Naive thymus-derived CD4-positive, alpha-beta T cell (primary cell): ENCODE measurements at places on chromosomes 2 and 18. TPM values are rescaled to one million over a fixed set of nuclear protein-coding genes. Genes with fewer than 3 reads are reported as not detected.

DNA sequence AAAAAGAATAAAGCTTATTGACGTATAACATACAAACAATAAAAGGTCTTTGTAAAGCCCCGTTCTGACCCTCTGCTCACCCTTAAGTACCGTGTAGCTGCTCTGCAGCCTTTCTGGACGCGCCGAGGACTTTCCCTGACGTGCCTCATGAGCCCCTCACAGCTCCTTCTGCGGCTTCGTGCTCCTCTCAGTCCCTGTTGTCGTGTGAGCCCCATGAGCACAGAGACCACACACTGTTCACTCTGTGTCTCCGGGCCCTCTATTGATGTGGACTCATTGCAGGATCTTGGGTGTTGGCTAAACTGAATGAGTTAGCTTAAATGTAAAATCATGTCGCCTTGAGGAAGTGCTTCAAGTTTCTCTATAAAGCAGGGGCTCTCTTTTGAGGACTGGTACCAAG, 43.6 kb upstream of the INHBB start:
- no peaks in the 10 kb centered on the region for H3K36me3 ChIP-seq
- H3K4me3 ChIP-seq = no peak overlapping the region
- H3K4me1 ChIP-seq = no peaks in the 10 kb centered on the region
- H3K27me3 ChIP-seq = no peaks in the 10 kb centered on the region

DNA sequence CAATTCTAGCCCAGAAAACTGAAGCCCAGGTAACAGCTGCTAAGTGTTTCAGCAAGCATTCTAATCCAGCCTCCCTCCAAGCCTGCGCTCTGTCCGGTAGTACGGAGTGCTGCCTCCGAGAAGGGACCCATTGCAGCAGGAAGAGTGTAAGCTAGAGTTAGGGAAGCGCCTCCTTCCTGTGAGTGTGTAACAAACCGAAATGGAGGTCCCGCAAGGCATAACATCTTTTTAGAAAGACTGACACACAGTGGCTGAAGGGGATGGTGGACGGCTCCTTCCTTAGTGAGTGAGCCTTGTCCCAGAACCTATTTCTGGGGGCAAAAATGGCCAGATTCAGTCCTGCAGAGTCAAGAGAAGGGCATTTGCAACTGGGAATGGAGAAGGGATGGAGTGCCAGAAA, 12.2 kb downstream of the PKDCC start:
- DNase-seq = no peak
- no peaks in the 10 kb centered on the region for H3K36me3 ChIP-seq
- H3K27me3 ChIP-seq = no peaks in the 10 kb centered on the region
- no peaks in the 10 kb centered on the region for H3K4me1 ChIP-seq
- H3K4me3 ChIP-seq = no peak overlapping the region
- no peak overlapping the region for H3K27ac ChIP-seq

DNA sequence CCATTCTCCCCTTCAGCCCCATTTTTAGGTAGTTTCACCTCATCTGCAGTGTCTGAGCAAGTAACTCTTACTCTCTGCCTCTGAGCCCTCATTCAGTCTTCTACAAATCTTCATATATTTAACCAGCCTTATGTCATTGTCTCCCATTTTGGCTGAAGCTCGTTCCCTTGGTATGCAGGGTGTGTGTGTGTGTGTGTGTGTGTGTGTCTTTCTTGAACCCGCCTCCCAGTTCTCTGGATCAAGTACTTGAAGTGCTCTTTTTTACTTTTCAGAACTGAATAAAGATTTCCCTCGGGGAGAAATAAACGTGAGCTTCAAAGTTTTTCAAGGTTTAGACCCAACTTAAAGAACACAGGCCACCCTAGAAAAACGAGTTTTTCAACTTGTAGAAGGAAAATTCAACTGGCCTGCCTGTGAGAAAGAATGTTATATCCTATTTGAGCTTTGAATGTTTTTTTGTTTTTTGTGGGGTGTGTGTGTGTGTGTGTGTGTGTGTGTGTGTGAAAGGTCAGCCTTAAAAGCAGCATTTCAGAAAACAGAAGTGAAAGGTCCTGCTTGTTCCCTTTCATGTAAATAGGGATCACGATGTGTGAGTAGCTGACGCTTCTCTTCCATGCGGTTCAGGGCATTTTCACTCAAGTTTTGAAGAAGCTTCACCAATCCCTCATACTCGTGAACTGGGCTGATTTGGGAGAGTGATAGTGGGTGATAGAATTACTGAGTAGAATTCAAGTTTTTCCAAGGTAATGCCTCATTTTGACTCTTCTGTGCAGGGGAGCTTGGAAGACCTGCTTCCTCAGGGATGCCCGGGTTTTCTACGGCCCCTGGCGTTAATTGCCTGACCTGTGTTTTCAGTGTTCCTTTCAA, 50.6 kb upstream of the EML6 start:
- no peaks in the 10 kb centered on the region for H3K27me3 ChIP-seq
- no peak overlapping the region for H3K4me3 ChIP-seq
- peaks cover 27% of the 10 kb centered on the region for H3K36me3 ChIP-seq
- no peaks in the 10 kb centered on the region for H3K4me1 ChIP-seq
- no peak for DNase-seq
- H3K27ac ChIP-seq = no peak overlapping the region

DNA sequence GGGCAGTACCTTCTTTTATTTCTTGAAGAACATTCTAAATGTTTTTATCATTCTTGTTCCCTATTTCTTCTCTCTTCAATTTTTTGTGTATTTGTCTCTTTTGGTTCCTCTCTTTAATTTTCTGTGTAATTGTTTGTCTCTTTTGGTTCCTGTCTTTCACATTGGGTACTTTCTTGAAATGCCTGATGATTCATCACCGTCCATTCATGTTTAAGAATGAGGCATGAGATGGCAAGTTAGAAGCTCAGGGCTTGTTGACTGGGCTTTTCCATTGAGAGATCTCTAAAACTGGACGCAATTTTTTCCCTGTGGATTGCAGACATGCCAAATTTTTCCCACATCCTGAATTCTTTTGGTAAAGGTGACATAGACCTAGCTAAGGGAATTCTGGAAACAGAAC, 33.7 kb upstream of the IL1R2 start:
- H3K4me1 ChIP-seq = no peaks in the 10 kb centered on the region
- H3K27me3 ChIP-seq = no peaks in the 10 kb centered on the region
- H3K36me3 ChIP-seq = no peaks in the 10 kb centered on the region
- H3K4me3 ChIP-seq = no peak overlapping the region
- no peak overlapping the region for H3K27ac ChIP-seq
- DNase-seq = no peak

DNA sequence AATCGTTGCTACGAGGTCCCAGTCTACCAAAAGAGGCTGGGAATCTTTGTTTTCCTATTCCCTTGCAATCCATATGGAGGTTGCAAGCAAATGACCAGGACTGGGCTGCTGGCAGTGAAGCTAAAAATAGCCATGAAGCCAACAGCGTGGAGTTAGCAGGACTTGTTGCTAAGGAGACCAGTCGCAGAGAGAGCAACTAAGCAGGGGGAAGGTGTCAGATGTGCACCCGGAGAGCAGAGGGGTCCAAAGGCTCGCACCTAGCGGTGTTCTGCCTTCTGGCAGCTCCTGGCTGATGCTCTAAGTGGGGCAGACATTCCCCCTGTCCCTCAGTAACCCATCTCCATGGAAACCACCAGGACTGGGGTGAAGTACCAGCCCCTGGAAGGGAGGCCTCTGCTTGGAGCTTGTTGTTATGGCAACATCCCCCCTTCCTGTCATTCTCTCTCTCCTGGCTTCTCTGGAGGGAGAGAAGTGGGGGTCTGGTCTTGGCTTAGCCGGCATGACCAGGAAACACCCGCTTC, 84.6 kb downstream of the DNMT3A start:
- peaks cover 7% of the 10 kb centered on the region for H3K4me1 ChIP-seq
- H3K27ac ChIP-seq = no peak overlapping the region
- no peaks in the 10 kb centered on the region for H3K27me3 ChIP-seq
- peaks cover 56% of the 10 kb centered on the region for H3K36me3 ChIP-seq

DNA sequence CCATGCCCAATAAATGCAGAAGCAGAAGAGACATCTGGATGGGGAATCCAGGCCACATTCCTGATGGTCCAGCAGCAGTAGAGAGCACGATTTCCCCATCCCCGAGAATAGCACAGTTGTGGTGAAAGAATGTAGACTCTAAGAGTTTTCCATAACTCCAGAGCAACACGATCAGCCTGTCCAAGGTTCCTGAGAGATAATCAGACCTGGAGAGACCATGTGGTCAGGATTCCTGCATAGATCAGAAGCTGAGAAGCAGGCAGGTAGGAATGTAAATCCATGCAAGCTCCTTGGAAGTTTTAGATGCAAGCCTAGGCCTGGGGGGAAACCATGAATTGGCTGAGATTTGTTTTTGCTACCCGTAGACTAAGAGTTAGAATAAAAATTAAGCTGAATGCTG, 34.2 kb upstream of the PTPRM start:
- H3K27me3 ChIP-seq = no peaks in the 10 kb centered on the region
- no peak overlapping the region for H3K4me3 ChIP-seq
- H3K36me3 ChIP-seq = no peaks in the 10 kb centered on the region
- DNase-seq = no peak
- no peaks in the 10 kb centered on the region for H3K4me1 ChIP-seq

DNA sequence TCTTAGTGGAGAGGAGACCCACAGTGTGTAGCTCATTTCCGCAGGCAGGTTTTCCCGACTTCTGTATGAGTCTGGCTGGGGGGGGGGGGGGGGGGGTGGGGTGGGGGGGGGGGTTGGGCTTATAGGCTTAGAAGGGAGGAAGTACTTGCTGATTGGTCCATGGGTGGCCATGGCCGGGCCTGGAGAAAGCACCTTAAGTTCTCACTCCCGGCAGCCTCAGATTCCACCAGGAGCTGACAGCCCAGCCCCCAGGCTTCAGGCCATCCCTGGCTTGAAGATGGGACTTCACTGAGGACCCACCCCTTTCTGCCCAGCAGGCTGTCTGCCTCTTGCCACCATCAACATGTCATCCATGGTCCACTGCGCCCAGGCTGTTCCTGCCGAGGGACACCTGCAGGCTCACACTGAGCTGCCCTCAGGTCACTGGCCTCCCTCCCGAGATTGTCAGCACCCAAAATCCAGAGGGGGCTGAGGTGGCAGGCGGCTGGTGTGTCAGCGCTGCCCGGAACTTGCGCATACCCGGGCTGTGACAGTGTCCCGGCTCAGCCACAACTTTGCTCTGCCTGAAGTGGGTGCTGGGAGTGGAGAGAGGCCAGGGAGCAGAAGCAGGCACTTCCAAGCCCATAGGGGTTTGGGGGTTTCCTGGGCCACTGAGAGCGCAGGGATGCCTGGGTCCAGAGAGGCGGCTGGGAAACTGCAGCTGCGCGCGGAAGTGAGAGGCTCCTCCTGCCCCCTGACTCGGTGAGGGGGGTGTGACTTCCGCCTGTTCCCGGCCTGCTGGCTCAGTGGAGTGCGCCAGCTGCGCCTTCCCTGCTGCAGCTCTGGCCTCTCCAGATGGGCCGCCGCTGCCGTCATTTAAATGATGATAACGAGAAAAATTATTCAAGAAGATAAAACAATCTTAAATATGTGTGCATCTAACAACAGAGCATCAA, 256.1 kb downstream of the RPRM start:
- no peaks in the 10 kb centered on the region for H3K36me3 ChIP-seq
- no peaks in the 10 kb centered on the region for H3K27me3 ChIP-seq
- H3K4me1 ChIP-seq = no peaks in the 10 kb centered on the region
- no peak overlapping the region for H3K4me3 ChIP-seq
- DNase-seq = no peak

GRCh38 chr2:239558661-239559060, 157.8 kb upstream of the HDAC4 start:
- no peaks in the 10 kb centered on the region for H3K36me3 ChIP-seq
- H3K27me3 ChIP-seq = no peaks in the 10 kb centered on the region
- H3K4me1 ChIP-seq = no peaks in the 10 kb centered on the region
- no peak overlapping the region for H3K27ac ChIP-seq

DNA sequence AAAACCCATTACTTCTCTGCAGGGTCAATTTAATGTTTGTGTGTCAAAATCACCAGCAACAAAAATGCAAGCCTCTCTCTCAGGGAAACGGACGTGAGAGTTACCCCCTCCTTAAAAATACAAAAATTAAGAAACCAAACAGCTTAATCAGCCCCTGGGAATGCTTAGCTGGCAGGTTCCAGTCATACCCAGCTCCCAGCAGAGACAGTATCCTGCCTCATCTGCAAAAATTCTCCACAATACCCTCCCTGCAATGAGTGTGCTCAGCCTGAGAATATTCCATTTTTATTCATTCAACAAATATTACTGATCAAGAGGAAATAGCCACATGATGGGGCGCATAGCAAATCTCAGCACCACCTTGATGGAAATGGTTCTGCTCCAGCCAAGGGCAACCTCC, 36.3 kb downstream of the ST8SIA5 start:
- H3K27ac ChIP-seq = no peak overlapping the region
- H3K36me3 ChIP-seq = no peaks in the 10 kb centered on the region
- DNase-seq = no peak
- no peaks in the 10 kb centered on the region for H3K4me1 ChIP-seq
- no peak overlapping the region for H3K4me3 ChIP-seq

DNA sequence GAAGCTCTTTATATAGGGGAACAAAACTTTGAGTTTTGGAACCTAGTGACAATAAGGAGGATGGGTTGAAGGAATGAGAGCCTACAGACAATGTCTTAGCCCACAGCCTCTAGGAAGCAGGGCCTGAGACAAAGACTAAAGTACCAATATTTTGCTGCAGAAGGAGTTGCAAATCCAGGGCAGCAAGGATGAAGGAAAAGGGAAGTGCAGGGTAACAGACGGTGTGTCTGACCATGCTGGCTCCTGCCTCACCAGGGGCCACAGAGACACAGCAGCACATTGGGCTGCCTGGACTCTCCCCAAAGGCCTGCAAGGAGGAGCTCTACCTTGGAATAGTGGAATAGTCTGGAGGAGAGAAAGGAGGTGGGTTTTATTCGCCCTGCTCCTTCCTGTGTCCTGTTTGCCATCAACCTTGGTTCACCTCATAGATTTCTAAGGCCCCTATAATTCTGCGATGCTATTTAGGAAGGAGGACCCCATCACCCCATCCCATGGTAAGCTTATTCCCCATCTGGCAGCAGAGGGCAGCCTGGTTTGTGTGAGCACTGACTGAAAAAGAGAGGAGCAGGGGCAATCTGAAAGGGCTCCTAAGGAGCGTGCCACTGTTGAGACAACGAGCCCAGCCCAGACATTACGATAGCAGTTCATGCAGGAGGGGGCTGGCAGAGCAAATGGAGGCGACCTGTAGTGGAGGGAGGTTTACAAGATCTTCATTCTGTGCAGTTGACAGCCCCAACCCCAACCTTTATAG, 143.4 kb downstream of the MGAT5 start:
- peaks cover 10% of the 10 kb centered on the region for H3K36me3 ChIP-seq
- H3K27ac ChIP-seq = no peak overlapping the region
- no peak overlapping the region for H3K4me3 ChIP-seq
- H3K27me3 ChIP-seq = no peaks in the 10 kb centered on the region

DNA sequence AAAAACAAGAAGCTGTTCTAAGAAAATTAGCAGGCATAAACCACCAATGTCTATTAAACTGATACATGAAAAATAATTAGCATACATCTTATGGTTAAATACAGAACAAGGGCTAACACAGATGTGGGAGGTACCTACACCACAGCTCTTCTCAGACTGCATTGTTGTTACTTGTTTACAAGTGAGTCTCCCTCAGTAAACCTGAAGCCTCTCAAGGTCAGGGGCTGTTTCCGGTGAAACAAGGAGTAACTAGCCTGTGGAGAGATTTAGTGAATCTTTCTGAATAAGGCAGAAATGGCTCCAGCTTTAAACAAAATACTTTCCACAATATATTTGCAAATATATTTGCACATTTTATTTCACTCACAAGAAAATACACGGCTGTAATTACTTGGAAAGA, 244.0 kb downstream of the FIGN start:
- H3K36me3 ChIP-seq = no peaks in the 10 kb centered on the region
- H3K27ac ChIP-seq = no peak overlapping the region
- H3K4me1 ChIP-seq = no peaks in the 10 kb centered on the region
- no peaks in the 10 kb centered on the region for H3K27me3 ChIP-seq

SLC23A3 gene
- total RNA-seq = 0.69 TPM

CCDC141 gene
- total RNA-seq = 39.2 TPM

LAMA1 gene
- total RNA-seq = not detected

CLEC4F gene
- not detected for total RNA-seq

WDR7 gene
- 50.1 TPM for total RNA-seq
